ENCODE measurements at places on chromosomes 12 and 14.
A peak's percentile ranks its signal among the peaks of the same experiment; 100 is the strongest.

DNA sequence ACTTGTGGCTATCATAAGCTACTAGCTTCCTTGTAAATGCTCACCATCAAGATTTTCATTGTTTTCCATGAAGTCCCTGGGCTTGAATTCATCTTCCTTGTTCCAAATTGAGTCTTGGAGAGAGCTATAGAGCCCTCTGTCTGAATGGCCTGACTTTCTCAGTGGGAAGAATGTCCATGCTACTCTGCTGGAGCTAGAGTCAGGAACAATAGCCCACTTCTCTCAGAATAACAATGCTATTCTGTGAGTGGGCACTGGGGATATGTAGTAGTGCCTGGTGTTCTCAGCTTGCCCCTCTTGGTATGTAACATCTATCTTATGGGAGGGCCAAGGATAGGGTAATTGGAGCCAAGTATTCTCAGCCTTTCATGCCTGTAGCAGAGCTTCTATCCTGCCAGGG is 127.6 kb upstream of the TRHDE start:
- DNase-seq = no peak

DNA sequence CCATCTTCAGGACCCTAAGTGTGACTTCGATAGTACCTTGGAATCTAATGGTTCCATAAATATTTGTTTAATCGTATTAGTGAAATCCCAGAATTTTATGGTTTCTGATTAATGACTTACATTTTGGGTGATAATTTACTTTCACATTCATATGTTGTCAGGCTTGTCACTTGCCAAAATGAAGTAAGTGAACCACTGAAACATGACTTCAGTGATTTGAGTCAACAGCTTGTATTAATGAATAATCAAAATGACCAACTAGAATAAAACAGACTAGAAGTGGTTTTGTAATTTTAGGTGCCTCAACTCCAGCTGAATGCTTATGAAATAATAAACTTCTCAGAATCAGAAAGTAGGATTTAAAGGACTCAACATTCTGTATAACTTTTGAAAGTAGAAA is 517.1 kb downstream of the PRKD1 start:
- DNase-seq = no peak

DNA sequence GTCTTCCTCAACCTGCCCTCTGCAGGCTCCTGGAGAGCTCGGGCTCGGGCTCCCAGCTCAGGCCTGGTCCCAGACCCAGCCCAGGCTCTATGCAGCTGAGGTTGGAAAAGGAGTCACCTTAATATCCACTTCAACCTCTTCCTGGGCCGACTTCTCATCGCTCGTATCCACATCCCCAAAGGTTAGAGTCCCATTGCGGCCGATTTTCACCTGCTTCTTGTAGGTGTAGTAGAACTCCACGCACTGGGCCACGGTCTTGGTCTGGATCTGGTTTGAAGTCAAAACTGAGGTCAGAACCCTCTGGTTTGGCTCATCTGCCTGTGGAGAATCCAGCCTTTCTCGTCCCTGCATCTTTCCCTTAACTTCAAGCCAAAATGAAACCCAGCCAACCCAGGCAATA is 8.4 kb upstream of the PNMA1 start:
- no peak for DNase-seq

- DNase-seq = peak; percentile 39
Measured at GRCh38 chr12:120468821-120469449, 613 bp downstream of the SRSF9 start.

DNA sequence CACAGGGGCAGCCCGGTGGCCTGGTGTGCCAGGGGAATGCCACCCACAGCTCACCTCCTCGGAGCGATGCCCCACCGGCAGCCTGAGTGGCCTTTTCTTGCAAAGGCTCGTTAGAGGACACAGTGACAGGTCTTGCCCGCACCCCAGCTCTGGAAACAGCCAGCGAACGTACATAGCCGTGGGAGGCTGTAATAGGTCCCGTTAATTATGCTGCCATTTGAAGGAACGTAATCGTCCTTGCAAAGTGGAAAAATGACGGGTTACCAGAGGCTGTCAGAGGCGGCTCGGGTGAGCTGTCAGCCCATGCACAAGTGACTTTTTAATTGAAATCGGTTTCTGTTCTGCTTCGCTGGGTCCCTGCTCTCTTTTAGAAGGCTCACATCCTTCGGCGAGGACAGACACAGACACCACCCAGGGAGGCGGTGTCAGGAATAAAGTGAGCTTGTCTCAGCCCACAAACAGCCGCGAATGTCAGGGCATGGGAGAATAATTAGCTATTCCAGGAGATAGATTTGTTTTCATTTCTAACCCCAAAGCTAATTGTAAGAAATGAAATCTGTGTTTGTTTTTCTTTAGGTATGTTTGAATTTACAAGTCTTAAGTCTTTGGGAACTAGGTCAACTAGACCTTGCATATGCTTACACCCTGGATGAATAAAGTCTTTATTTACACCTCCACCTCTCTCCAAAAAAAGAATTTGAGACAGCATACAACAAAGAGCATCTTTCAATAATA is 77.2 kb upstream of the RFLNA start:
- peak; percentile 56 for DNase-seq

- DNase-seq = no peak
Measured at GRCh38 chr12:105721051-105721825, 390.7 kb downstream of the C12orf75 start.

DNA sequence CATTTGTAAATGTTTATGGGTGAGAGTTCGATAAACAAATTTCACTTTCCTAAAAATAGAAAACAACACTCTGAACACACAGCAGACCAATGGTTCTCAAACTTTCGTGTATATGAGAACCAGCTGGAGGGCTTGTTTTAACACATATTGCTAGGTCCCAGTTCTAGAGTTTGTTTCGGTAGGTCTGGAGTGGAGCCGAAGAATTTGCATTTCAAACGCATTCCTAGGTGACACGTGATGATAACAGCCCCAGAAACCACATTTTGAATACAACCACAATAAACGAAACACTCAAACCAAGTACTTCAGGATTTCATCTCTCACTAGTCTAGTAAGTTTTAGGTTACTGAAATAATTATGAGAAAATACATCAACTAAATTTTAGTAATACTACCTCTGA is 17.1 kb downstream of the SEC23A start:
- DNase-seq = no peak

DNA sequence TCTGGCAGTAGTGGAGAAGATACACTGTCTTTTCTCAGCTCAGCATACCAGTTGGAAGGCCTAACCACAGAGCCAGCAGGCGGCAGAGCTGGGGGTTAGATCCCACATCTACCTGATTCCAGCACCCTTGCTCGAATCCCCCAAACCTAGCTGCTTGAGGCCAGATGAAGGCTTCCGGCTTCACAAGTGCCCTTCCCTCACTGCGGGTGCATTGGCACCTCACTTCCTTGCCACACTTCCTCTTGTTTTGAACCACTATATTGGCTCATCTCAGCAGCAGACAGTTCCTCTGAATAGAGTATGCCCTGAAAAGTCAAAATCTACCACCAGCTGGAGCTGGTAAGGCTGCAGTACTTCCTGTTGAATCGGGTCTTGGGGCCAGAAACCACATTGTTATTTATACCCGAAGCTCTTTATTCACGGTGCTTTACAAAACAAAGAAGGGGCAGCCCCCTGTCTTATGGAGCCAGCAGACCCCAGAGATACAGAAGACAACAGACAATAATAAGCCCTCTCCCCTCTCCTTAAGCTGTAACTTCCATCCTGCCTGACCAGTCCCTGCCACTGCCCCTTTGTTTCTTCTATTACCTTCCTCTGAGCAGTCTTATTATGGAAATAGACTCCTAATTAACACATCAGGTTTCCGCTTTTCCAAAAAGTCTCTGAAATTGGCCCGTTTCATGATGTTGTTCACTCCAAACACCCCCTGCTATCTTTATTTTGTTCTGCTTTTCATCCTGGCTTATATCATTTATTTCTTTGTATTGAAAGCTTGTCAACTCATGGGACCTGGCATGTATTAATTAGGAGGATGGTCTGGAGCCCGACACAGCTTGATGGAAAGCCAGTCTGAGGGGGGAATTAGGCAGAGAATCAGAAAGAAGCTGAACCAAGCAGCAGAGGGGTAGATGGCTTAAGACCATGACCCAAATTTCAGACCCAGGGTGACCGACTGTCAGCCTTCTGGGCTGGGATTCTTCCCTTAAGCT is 233.5 kb downstream of the EFCAB11 start:
- peak; percentile 73 for DNase-seq

GRCh38 chr12:128004383-128004938 is 262.5 kb upstream of the TMEM132C start:
- DNase-seq = no peak

DNA sequence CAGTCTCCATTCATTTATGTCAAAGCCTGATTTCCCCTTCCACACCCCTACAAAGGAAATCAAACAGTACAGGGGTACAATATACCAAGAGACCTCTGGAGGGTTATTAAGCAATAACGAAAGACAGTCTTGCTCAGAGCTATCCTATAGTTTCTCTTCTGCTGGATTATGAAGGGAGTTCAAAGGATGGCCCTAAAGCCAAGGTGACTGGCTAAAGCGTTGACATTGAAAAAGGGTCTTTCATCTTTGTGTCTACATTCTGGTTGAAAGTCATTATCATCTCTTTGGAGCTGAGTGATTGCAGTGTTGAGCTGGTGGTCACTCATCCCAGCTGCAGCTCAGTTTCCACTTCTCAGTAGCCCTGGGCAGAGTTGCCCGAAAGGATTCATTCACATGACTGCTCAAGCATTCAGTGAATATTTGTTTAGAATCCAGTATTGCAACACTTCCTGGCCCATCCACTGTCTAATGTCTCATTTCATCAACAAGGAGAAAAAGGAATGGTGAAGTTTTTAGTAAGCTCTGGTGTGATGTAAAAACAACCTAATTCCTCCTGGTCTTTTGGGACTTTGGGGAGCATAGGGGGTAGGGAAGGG is 19.2 kb upstream of the TBX5 start:
- no peak for DNase-seq

- DNase-seq = no peak
Measured at GRCh38 chr12:113855998-113856397, 110.1 kb downstream of the RBM19 start.

DNA sequence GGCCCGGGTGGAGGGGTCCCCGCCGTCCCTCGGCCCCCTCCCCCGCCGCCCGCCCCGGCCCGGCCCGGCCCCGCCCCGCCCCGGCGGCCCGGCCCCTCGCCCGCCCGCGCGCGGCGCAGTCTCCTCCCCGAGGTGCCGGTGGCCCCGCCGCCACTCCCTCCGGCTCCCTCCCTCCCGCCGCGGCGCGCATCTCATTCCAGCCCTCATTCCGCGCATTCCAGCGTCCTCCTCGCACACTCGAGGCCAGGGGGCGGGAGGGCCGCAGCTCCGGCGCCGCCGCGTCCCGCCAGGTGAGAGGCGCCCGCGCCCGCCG is at the start of gene TEAD4:
TEAD4 (plus strand) TSS at position 206 of the 313 bp plus-strand sequence.
- peak; percentile 19 for DNase-seq

DNA sequence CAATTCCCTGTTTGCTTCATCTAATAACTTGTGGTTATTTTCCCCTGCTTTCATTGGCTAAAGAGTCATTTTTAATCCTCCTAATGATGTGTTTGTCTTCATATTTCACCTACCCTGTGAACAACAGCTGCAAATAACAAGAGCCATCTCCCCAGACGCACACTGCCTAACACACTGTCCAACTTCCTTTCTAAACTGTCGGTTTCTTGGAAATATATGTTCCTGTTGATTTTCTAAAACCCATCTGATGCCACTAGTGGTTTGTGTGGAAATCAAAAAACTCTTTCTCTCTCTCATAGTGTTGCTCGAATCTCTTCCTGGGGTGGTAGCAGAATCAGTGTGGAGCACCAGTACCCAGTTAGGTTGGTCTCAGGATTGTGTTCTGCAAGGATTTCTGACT is 226.9 kb downstream of the EPS8 start:
- no peak for DNase-seq

GRCh38 chr14:86999036-86999435 is 993.9 kb downstream of the GALC start:
- no peak for DNase-seq

GRCh38 chr12:130134563-130134915 is 27.7 kb upstream of the FZD10 start:
- DNase-seq = no peak

DNA sequence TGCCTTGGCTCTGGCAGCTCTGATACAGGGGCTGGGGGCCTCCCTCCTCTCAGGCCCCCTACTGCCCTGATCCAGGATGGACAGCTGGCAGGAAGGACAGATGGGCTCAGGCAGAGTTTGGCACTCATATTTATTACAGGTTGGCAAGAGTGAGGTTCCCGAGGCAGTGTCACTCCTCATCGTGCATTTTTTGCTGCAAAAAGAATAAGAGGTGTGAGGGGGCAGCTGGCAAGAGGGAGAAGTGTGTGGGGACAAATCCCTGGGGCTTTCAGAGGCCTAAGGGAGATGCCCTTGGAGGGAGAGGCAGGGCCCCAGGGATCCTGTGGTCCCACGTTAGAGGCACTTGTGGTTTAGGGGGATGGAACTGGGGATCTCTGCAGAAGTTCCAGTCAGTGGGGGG is 5.0 kb downstream of the CMTM5 start:
- no peak for DNase-seq

DNA sequence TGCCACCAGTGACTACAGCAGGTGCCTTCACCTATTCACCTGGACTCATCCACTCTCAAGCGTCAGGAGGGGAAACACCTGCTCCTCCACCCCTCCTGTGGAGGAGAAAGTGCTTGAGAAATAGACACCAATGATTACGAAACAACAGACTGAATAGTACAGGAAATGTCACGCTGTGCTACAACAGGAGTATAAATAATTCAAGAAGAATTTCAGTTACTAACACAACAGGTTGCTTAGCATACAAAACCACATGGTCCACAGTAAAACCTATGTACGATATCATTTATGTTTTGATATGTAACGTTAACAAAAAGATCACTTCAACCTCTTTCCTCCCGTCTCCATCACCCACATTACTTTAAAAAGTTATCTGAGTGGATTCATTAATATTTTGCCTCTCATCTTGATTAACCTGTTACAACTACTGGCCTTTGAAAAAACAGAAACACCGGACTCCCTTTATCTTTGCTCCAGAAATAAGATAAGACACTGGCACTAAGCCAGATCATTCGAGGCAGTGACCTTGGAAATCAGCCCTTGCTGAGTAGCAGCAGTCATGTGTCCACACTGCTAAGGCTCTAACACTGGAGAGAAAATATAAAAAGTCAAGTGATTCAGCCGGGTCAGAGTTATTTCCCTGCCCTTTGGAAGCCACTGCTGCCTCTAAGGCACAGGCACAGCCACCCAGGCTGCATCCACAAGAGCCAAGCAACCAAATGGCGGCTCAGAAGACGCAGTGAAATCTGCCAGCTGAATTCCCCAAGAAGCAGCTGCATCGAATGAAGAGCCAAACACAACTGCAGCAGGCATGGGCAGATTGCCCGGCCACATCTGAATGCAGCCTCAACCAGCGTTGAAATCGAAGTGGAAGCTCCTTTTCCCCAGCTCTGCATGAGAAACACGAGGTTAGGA is 40.9 kb downstream of the NT5DC3 start:
- DNase-seq = no peak

Data from suppressor macrophage treated with lipopolysaccharide for 1 hour (primary cell).